ENCODE measurements at places on chromosomes 2 and 18.

DNA sequence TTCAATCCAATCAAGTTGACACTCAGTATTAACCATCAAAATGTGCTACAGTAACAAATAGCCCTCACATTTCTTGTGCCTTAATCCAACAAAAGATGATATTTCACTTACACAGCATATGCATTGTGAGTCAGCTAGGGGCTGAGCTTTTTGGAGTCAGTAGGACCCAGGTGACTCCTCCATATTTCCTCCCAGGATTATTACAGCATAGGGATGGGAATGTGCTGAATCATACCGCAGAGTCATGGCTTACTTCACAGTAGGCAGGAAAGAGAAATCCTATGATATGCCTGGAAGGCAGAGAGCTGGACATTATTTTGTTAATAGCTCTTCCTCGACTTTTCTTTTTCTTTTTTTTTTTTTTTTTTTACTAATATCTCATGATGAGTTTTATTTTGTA is 153.3 kb downstream of the TMEM182 start:
- DNase-seq = peak; percentile 8

- DNase-seq = no peak
Observed at GRCh38 chr2:33437297-33437696, 39.2 kb upstream of the RASGRP3 start.

DNA sequence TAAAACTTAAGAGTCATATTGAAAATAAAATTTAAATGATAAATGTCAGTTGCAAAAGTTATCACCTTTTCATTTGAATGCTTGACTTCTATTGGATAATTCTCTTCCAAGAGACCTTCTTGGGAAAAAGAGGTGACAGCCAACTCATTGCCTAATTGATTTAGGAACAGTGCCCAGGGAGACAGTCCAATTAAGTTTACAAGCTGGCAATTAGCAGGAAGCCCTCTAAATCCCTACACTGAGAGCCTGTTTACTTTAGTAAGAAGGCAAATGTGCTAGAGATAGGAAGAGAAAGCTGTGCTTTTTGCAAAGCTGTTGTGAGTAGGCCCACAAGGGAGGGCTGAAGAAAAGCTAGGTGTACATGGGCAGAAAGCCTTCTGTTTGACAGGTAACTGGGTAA is 189.1 kb downstream of the WDPCP start:
- DNase-seq = no peak

- DNase-seq = no peak
Observed at GRCh38 chr2:201972621-201973255, 60.9 kb upstream of the FZD7 start.

DNA sequence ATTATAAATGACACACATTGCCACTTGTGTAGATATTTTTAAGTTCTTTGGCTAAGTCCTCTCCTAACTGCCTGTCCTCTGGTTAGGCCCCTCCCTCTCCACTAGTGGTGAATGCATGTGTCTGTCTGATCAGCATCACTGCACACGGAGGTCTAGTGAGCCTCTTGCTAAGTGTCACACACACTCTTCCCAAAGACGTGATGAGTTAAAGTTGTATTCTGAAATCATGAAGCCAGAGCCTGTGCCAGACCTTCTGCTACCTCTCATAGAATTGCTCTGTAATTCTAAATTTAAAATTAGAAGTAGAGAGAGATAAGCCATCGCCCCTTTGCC is 41.3 kb downstream of the RALB start:
- DNase-seq = no peak

GRCh38 chr2:34848691-34849090 is 1249.6 kb upstream of the FAM98A start:
- no peak for DNase-seq

DNA sequence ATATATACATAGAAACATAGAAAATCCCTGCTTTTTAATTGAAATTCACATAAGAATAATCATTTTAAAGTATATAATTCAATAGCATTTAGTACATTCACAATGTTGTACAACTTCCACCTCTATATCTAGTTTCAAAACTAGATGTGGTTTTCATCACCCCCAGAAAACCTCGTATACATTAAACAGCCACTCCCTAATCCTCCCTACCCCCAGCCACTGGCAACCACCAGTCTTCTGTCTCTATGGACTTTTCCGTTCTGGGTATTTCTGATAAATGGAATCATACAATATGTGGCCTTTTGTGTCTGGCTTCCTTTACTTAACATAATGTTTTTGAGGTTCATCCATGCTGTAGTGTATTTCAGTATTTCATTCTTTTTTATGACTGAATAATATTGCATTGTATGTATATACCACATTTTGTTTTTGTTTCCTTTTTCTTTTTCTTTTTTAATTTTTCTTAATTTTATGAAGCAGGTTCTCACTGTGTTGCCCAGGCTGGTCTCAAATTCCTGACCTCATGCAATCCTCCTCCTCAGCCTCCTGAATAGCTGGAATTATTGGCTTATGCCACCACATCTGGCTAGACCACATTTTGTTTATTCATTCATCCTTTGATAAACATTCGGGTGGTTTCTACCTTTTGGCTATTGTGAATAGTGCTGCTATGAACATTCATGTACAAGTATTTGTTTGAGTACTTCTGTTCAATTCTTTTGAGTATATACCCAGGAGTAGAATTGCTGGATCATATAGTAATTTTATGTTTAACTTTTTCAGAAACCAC is 50.6 kb upstream of the RNF152 start:
- DNase-seq = no peak

DNA sequence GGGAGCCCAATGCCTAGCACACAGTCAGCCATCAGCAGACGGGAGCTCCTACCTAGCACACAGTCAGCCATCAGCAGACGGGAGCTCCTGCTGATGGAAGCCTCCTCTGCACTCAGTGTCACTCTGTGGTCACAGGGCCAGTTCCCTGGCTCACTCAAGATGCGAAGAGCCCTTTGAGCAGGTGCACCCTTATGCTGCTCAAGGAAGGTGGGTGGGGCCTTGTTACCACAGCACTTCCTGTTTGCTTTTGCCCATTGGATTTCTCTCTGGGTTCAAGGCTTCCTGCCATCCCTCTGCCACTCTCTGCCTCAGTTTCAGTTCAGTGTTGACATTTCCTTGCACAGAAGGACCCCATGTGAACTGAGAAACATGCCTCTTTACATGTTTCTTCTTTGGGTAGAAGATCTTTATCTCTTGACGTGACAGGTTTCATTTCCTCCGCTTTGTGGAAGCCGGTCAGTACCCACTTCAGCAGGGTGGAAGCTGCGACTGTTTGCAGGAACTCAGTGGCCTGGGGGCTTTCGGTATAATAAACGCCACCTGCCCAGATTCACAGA is 11.6 kb downstream of the TRIB2 start:
- DNase-seq = no peak

GRCh38 chr18:6650127-6650507 is 79.4 kb upstream of the ARHGAP28 start:
- DNase-seq = no peak

DNA sequence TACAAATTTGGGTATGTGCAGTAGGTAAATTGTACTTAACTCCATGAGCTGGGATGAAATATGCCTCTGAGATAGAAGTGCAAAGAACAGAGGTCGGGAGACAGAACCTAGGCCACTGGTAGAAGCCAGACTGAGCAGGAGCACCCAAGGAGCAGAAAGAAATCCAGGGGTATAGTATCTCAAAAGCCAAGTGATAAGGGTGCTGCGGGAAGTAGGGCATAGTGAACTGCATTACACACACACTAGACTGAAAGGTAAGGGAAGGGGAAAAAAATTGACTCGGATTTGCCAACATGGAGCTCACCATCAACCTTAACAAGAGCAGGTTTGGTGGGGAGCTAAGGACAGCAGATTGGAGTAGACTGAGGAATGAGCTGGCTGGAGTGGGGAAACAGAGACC is 89.3 kb upstream of the TMEM247 start:
- no peak for DNase-seq

- DNase-seq = no peak
Observed at GRCh38 chr2:15006667-15007066, 374.1 kb downstream of the LRATD1 start.

DNA sequence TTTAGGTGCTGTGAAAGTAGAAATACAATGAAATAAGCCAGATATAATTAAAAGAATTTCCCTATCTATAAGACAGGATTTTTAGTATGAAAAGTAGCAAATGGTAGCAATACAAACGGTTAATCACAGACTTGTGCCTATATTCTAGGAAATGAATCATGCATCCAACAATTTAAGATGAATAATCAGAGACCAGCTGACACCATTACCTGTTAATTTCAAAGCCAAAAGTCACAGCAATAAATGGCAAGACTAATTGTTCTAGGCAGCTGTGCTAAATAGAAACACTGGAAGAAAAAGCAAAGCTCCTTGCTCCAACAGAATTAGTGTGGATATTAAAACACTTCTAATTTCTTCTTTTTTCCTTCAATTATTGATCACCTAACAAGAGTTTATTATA is 35.1 kb upstream of the MPP4 start:
- DNase-seq = no peak

DNA sequence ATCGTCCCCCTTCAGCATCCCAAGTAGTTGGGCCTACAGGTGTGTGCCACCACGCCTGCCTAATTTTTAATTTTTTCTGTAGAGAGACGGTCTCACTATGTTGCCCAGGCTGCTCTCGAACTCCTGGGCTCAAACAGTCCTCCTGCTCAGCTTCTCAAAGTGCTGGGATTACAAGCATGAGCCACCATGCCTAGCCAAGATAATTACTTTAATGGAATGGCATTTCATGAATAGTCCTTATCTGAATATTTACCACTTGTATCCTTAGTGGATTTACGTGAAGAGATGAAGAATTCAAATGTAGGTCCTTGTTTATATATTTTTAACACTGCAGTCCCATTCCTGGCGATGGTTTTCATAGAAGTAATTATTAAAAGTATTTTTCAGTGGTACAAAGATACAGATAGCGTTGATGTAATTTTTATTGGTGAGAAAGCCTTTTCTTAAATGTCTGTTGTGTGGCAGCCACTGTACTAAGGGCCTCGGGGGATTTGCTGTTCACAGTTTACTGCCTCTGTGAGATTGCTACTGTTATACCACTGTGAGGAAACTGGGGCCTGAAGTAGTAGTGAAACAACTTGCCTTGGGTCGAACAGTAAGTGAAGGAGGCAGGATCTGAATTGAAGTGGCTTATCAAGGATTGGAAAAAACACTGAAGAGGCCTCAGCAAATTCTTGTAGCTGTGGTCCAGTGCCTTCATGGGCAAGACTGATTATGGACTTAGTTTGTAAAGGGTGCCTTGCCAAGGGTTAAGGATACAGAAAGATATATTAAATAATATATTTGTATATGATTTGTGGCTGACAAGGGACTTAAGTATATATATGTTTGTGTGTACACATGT is 151.2 kb downstream of the PRPF40A start:
- DNase-seq = no peak

GRCh38 chr2:72084584-72084976 is 63.1 kb downstream of the CYP26B1 start:
- no peak for DNase-seq

DNA sequence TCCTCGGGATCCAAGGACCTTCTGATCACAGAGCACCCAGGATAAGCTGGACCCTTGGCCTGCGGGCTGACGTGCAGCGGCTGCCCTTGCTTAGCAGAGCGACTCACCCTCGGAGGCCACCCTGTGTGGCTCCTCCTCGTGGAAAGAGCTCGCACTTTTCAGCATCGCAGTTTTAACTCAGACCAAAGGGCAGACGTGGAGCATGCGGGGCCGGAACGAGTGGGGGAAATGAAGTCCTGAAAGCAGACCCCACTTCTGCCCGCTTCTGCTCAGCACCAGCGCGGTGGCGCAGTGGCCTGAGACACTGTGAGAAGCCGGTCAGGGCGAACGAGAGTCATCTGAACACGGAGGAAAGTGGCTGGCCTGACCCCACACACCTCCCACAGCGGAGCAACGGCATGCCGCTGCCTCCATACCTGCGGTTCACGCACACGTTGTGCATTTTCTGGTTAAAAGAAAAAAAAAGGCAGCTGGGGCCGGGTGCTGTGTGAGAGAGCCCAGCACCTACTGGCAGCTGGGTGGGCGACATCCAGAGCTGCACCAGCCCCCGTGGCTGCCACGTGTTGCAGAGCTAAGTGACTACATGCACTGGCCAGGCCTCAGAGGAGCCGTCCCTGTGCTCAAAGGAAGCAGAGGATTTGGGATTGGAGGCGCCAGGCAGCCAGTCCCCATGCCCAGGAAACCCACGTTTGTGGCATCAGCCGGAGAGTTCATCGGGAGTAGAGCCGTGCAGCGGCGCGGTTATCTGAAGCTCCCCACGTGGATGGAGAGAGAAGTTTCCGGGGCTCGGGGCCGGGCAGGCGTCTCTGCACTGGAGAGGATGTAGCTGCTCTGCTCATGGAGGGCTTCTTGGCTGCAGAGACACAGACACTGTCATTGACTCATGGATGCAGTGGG is 89.7 kb downstream of the USP40 start:
- DNase-seq = no peak

GRCh38 chr2:240155745-240156390 is 15.4 kb upstream of the OTOS start:
- no peak for DNase-seq

DNA sequence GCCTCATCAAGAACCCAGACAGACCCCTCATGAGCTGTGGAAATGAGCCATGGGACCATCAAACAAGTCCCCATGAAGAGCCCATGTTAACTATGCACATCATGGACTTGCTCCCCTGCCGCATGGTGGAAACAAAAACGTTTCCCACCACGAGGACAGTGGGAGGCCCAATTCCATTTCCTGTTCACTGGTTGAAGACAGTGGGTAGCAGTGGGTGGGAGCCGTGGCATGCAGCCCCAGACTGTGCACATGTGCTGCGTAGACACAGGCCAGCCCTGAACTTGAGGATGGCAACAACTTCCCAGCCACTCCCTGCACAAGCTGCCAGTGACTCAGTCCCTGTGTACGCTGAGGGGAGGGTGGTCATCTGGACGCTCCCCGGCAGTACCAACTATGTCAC is 108.4 kb upstream of the LMAN1 start:
- DNase-seq = no peak

All from ACHN (cell line).